ENCODE measurements at places on chromosomes 16 and 17. TPM values are rescaled to one million over a fixed set of nuclear protein-coding genes. Genes with fewer than 3 reads are reported as not detected.

DNA sequence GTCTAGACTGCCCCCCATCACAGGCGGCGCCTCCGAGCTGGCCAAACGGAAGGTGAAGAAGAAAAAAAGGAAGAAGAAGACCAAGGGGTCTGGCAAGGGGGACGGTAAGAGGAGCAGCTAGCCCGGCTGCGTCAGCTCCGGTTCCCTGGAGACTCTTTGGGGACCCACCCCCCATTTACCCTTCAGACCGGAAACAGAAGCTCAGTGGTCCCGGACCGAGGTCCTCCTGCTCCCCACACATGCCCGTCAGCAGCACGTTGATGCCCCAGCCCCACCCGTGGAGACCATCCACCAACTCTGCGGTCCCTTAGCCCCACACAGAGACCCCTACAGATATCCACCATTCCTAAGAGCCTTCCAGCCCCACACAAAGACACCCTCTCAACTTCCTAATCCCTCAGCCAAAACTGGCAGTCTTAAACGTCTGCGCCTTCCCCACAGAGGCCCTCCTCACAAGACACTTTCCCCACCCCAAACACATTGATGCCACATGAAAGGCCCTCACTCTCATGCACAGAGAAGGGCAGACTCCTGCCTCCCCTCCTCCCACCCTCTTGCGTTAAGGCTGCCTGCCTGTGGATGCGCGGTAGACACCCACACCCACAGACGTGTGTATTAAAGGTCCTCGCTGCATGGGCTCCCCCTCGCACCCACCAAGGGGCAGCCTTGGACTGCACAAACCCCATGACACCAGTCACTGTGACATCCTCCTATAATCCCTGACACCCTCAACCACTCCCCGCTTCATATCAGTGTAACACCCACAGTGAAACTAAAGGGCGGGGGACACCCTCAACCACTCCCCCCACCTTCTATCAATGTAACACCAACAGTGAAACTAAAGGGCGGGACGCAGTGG, 58.2 kb upstream of the RPH3AL start:
- H3K36me3 ChIP-seq, result peaks cover 10% of the 10 kb centered on the region
- peaks cover 23% of the 10 kb centered on the region for H3K4me1 ChIP-seq
- peak; percentile 87 for DNase-seq
- H3K27me3 ChIP-seq, result no peaks in the 10 kb centered on the region
- H3K27ac ChIP-seq, result peak overlapping the region; percentile 93

- peaks cover 14% of the 10 kb centered on the region for H3K36me3 ChIP-seq
- H3K4me1 ChIP-seq, result peaks cover 21% of the 10 kb centered on the region
- H3K27me3 ChIP-seq, result peaks cover 39% of the 10 kb centered on the region
- peak overlapping the region; percentile 90 for H3K4me3 ChIP-seq
- H3K27ac ChIP-seq, result peak overlapping the region; percentile 68
- DNase-seq, result peak; percentile 97
These were observed 542 bp downstream of the CBX4 start for GRCh38 chr17:79838522-79839274.

DNA sequence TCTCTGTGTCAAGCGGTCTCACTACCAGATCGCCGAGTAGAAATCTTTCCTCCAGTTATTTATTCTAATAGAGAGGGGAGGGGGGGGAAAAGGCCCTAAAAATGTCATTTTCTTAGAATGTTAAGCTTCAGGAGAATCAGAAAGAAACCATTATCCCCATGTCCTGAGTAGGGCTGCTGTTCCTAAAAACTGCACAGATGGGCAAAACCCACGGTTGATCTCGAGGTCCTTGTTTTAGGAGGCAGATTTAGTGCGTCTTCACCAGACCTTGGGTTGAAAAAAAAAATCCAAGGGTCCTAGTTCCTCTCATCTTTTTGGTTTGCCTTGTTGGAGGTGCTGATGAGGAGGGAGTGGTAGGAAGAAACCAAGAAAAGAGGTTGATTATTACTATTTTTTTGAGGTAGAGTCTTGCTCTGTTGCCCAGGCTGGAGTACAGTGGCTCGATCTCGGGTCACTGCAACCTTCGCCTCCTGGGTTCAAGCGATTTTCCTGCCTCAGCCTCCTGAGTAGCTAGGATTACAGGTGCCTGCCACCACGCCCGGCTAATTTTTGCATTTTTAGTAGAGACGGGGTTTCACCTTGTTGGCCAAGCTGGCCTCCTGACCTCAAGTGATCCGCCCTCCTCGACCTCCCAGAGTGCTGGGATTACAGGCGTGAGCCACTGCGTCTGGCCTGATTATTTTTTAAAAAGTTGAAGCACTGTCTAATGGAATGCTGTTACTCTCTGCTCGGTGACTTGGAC, 1.4 kb downstream of the CBFB start:
- peak overlapping the region; percentile 79 for H3K4me3 ChIP-seq
- peaks cover 33% of the 10 kb centered on the region for H3K4me1 ChIP-seq
- peak overlapping the region; percentile 58 for H3K27ac ChIP-seq
- H3K36me3 ChIP-seq, result peaks cover 12% of the 10 kb centered on the region
- no peak for DNase-seq

The AIPL1 gene
- total RNA-seq, result not detected

Data from osteoblast (primary cell).